Endodermal cell (in vitro differentiated cells): ENCODE measurements at places on chromosomes 11 and 22. TPM values are rescaled to one million over a fixed set of nuclear protein-coding genes. Genes with fewer than 3 reads are reported as not detected.

Gene SCGB1C1
- total RNA-seq: not detected in 3 replicates

Gene PLAAT3
- 37.3 to 45.9 TPM (median 44.9 TPM) in 3 replicates for total RNA-seq

Gene TRIM6
- total RNA-seq: 17.4 and 19.0 TPM in 2 replicates

DNA sequence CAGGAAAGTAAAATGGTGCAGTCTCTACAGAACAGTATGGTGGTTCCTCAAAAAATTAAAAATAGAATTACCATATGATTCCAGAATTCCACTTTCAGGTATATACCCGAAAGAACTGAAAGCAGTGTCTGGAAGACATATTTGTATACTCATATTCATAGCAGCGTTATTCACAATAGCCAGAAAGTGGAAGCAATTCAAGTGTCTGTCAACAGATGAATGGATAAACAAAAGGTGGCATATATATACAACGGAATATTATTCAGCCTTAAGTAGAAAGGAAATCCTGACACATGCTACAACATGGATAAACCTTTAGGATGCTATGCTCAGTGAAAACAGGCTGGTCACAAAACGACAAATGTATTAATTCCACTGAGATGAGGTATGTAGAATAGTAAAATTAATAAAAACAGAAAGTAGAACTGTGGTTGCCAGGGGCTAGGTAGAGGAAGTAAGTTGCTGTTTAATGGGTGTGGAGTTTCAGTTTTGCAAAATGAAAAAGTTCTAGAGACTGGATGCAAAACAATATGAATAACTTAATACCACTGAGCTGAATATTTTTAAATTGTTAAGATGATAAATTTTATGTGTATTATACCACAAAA is 14.5 kb downstream of the SAA1 start:
- no peak for DNase-seq
- H3K27ac ChIP-seq: no peak overlapping the region
- no peaks in the 10 kb centered on the region for H3K27me3 ChIP-seq
- H3K4me3 ChIP-seq: no peak overlapping the region

- no peak overlapping the region for H3K4me3 ChIP-seq
- H3K27ac ChIP-seq: no peak overlapping the region
- DNase-seq: no peak
- H3K27me3 ChIP-seq: peaks cover 12% of the 10 kb centered on the region
- H3K36me3 ChIP-seq: no peaks in the 10 kb centered on the region
- H3K4me1 ChIP-seq: no peaks in the 10 kb centered on the region
These were observed 30.5 kb downstream of the KCNQ1 start for GRCh38 chr11:2475136-2475918.

DNA sequence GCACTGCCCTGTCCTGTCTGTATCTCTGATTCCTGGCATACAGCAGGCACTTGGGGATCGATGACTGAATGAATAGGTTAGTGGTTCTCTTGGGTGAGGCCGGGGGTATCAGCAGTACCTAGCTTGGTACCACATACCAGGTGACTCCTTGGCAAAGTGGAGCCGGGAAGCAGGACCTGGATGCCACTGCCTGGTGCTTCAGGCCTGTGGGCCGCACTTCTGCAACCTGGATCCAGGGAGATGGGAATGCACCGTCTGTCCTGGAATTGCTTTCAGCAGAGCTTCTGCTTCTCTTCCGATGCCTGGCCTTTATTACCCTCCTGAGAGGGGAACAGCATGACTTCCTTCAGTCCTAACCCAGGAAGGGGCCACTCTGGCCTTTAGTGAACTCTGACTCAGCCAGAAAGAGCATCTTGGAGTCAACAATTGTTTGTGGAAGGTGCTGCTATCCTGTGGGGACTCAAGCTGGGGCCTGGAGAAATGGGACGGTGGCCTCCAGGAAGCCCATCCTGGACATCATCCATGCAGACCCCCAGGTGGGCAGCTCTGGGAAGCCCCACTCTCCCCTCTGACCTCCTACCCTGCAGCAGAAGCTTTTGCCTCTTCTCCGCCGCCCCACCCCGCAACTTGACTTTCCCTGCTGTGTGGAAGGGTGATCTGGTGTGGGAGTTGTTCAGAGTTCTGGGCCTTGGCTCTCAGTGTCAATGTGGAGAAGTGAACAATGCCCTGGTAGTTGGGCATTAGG is 5.1 kb downstream of the CD82 start:
- H3K27ac ChIP-seq: no peak overlapping the region
- DNase-seq: no peak
- H3K4me3 ChIP-seq: no peak overlapping the region
- H3K4me1 ChIP-seq: no peaks in the 10 kb centered on the region
- peaks cover 17% of the 10 kb centered on the region for H3K27me3 ChIP-seq

GRCh38 chr11:44407211-44407996 is 97.5 kb upstream of the ALX4 start:
- H3K27me3 ChIP-seq: no peaks in the 10 kb centered on the region
- H3K4me3 ChIP-seq: no peak overlapping the region
- no peak overlapping the region for H3K27ac ChIP-seq
- H3K4me1 ChIP-seq: no peaks in the 10 kb centered on the region
- H3K36me3 ChIP-seq: no peaks in the 10 kb centered on the region
- DNase-seq: no peak

Gene MFRP
- total RNA-seq: not detected in 2 replicates

Gene ACTN3
- 1.7 and 1.8 TPM in 2 replicates for total RNA-seq

Gene SLC29A2
- 29.8 and 32.4 TPM in 2 replicates for total RNA-seq

GRCh38 chr11:66886671-66887221 is 29.9 kb downstream of the LRFN4 start:
- no peaks in the 10 kb centered on the region for H3K27me3 ChIP-seq
- no peak overlapping the region for H3K27ac ChIP-seq
- H3K4me3 ChIP-seq: no peak overlapping the region
- no peaks in the 10 kb centered on the region for H3K36me3 ChIP-seq
- no peaks in the 10 kb centered on the region for H3K4me1 ChIP-seq
- DNase-seq: no peak

DNA sequence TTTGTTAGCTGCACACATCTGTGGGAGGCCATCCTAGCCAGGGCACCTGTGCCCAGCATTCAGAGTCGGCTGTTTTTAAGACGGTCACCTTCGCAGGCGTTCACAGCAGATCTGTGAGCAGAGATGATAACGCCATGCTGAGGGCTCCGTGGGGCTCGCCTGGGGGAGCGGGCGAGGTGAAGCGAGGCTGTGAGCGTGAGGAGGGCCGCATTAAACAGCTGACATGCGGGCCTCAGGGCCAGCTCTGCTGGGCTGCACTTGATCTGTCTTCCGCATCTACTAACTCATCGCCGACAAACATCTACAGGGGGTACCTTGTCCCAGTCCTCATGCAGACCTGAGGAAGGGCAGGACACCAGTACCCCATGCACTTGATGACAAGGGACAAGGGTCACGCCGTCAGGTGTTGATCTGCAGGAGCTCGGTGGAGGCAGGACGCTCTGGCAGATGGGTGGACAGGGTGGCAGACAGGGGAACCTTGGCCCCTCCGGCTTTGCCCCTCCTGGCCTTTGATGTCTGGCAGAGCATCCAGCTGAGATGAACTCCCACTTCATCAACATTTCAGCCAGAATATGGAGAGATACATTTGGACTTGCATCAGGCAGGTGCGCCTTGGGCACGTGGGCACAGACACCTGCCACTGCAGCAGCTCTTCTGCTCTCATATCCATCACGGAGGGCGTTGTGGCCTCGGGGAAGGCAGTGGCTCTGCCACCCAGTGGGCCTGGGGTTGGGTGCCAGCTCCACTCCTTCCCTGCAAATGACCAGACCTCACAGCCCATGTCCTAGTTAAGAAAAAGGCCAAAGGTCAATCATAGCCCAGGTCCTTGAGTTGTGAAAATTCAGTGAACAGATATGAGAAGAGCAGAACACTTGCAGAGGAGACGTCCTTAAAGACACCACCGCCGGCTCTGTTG is 822.9 kb downstream of the BRD1 start:
- DNase-seq: no peak
- no peaks in the 10 kb centered on the region for H3K27me3 ChIP-seq
- no peak overlapping the region for H3K27ac ChIP-seq
- no peaks in the 10 kb centered on the region for H3K4me1 ChIP-seq
- no peak overlapping the region for H3K4me3 ChIP-seq
- no peaks in the 10 kb centered on the region for H3K36me3 ChIP-seq

DNA sequence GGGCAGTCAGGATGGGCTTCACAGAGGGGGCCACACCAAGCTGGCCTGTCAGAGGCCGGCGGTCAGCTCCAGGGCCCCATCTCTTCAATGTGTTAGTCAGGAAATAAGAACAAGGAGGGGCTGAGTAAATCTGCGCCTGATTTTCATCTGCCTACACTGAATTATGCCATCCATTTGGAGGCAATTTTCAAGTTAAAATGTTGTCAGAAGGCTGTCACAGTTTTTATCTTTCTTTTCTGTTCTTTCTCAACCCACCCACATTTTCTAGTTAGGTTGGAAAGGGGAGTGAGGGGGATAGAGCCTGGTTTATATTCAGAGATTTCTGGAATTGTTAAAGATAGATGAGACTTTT is 18.8 kb downstream of the ADORA2A start:
- H3K4me1 ChIP-seq: peaks cover 27% of the 10 kb centered on the region
- no peaks in the 10 kb centered on the region for H3K27me3 ChIP-seq
- no peaks in the 10 kb centered on the region for H3K36me3 ChIP-seq
- DNase-seq: no peak
- H3K4me3 ChIP-seq: no peak overlapping the region
- no peak overlapping the region for H3K27ac ChIP-seq

DNA sequence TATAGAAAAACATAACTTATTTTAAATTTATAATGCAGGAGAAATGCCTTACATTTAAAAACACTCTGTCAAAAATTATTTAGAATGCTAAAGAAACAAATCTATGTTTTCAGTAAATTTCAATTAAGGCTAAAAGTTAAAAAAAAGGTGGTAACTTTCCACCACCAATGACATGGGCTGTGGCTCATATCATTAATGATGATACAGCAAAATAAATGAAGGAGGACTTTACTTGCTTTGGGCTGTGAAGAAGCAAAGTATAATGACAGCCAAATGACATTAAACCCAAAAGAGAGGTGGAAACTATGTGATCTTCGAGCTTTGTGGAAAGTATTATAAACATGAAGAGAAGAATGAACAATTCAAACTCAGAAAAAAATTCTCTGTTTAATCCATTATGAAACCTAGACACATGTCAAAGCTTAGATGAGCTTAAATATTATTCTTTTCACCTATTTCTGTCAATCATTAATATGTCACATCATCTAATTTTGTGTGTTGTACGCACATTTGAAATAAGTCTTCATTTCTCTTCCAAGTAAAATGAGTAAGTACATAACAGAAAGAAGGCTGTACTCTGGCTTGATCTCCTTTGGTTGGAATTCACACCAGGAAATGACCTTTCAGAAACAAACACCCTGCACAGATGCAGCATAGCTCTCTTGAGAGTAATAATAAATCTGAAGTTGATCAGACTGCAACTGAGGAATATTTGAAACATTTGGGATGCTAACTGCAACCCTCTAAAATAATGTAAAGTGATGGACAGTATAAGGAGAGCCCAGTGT is 265.8 kb downstream of the TTC28 start:
- H3K27me3 ChIP-seq: no peaks in the 10 kb centered on the region
- H3K27ac ChIP-seq: no peak overlapping the region
- DNase-seq: no peak
- H3K4me3 ChIP-seq: no peak overlapping the region
- no peaks in the 10 kb centered on the region for H3K4me1 ChIP-seq
- H3K36me3 ChIP-seq: no peaks in the 10 kb centered on the region
